Activated T-cell treated with anti-CD3 and anti-CD28 coated beads for 48 hours (primary cell): ENCODE measurements at places on chromosomes 3 and 15.
A peak's percentile ranks its signal among the peaks of the same experiment; 100 is the strongest.

DNA sequence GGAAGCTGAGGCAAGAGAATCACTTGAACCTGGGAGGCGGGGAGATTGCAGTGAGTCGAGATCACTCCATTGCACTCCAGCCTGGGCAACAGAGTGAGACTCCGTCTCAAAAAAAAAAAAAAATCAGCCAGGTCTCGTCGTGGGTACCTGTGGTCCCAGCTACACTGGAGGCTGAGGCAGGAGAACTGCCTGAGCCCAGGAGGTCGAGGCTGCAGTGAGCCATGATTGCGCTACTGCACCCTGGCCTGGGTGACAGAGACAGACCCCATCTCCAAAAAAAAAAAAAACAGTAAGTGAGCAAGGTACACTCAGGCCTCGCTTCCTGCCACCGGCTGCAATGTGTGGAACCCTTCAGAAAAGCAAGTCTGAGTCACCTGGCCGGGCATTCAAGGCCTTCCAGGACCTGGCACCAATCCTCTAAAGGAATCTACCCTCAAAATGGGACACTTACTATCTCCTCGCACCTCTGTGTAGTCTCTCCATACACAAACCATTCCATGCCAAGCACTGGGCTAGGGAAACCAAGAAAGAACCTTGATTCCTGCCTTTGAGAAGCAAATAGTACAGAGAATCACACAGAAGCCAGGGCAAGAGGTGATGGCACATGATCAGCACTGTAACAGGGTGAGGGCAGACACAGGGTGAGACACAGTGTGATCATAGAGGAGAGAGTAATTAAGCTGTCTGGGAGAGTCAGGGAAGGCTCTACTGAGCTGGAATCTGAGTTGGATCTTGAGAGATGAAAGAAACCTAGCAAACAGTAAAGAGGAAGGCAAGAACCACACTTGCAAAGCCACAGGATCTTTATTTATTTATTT, 9.7 kb downstream of the SCAMP2 start:
- no peak for DNase-seq

GRCh38 chr3:181629029-181629428, 82.7 kb upstream of the SOX2 start:
- DNase-seq = no peak

DNA sequence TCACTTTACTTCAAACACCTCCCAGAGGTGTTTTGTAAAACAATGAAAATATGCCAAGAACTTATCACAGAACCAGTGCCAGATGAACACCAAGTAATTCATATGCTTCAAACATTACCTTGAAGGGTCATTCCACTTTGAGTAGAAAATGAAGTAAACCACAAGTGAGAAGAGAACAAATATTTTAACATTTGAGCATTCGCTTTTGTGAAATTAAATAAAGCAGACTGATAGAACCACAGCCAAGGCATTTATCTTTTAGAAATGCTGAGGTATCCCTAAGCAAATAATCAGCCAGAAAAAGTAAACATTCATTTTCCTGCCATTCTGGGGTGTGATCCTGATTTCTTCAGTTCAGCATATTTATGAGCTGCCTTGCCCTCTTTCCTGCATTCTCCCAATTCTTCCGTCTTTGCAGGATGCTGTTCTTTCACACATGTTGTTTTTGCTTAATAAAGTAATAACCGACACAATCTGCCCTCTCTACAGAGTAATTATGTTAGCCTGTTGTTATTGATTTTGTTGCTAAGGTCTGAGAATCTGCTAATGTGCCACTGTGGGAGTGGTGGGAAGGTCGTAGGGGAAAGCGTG, 235.6 kb upstream of the TGFBR2 start:
- DNase-seq = no peak

DNA sequence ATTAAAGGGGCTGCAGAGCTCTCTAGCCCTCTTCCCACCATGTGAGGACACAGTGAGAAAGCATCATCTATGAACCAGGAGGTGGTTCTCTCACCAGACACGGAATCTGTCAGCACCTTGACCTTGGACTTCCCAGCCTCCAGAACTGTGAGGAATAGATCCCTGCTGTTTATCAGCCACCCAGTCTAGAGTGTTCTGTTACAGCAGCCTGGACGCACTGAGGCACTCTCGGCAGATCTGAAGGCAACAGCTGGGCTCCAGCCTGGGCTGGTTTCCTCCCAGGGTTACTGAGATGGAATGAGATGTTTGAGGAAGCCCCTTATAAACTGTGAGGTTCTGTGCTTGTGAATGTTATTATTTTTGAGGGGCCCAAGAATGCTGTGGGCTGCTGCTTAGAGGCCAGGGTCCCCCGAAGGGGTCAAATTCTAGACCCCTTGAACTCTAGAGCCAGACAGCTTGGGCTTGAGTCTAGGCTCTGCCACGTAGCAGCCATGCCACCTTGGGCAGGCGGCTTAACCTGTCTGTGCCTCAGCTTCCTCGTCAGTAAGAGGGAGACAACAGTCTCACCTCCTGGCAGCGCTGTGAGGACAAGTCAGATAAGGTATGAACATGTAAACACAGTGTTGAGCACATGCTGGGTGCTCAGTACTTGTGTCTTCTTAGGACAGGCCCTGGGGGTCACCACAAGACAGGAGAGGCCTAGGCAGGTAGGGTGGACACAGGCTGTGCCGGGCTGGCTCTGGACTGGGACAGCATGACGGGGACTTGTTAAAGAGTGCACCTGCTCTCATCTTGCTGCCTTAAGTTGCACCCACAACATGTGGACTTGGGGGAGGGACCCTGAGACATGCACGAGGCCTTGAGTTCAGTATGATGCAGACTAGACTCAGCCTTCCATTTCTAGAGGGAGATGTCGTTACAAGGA, 49.2 kb downstream of the MGLL start:
- DNase-seq = no peak

DNA sequence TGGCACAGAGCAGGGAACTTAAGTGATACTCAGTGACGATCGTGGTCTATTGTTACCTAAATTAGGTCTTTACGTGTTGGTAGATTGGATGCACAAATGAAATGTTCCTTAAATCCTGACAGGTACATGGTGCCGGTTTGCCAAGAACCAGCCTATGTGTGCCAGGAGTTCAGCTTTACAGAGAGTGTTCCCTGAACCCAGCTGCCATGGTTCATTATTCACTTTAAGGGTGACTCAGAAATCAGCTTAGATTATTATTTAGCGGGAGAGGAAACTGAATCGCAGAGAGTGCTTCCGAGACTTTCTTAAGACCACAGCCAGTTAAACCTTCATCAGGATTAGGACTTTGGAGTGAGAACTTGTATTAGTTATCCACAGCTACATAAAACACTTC, 21.5 kb downstream of the FAM43A start:
- DNase-seq = no peak

- DNase-seq = no peak
Observed at GRCh38 chr3:145900056-145900829, 260.7 kb downstream of the PLOD2 start.

- no peak for DNase-seq
Observed at GRCh38 chr15:23538648-23539047, 26.8 kb upstream of the MKRN3 start.

DNA sequence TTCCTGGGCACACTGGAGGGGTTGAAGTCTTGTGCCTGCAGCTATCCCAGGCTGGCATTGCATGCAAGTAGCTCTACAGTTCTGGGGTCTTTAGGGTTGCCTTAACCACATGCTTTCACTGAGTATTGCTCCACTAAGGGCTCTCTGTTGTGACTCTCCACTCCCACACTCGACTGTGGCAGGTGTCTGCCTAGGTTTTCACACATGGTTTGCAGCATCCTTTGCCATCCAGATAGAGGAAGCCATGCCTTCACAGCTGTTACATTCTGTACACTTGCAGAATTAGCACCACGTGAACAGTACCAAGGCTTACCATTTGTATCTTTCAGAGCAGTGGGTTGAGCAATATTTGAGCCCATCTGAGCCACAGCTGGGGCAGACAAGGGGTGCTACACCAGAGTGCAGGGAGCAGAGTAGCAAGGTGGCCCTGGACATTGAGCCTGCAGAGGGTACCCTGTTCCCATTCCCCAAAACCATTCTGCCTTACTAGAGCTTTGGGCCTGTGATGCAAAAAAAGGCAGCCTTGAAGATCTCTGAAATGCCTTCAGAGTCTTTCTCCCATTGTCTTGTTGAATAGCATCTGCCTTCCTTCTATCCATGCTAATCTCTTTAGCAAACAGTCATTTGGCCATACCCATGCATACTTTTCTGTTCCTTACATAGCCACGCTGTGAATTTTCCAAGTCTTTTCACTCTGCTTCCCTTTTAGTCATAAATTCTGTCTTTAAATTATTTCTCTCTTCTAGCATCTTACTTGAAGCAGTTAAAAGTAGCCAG, 95.2 kb upstream of the PLCL2 start:
- no peak for DNase-seq

DNA sequence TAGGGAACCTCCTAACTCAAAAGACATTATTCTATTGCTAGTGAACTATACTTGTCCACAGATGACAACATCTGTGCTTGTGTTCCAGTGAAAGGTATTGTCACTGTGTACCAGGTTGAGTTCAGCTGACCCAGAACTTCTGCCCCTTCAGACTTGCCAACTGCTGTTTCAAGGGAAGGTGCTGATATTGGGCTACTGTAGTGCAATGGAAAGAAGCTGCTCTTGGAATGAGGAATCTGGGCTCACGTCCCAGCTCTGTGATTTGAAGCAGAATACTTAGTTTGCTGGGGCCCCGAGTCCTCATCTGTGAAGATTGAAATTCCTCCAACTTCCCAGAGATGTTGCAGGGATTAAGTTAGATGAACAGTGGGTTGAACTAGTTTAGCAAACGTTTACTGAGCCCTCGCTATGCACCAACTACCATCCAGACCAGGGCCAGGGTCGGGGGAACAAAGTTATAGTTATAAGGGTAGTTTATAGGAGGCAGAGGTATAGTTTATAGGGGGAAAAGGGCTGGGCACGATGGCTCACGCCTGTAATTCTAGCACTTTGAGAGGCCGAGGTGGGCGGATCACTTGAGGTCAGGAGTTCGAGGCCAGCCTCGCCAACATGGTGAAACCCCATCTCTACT, 15.9 kb upstream of the UMPS start:
- no peak for DNase-seq

GRCh38 chr3:117665296-117665695, 955.7 kb downstream of the TUSC7 start:
- DNase-seq = no peak

DNA sequence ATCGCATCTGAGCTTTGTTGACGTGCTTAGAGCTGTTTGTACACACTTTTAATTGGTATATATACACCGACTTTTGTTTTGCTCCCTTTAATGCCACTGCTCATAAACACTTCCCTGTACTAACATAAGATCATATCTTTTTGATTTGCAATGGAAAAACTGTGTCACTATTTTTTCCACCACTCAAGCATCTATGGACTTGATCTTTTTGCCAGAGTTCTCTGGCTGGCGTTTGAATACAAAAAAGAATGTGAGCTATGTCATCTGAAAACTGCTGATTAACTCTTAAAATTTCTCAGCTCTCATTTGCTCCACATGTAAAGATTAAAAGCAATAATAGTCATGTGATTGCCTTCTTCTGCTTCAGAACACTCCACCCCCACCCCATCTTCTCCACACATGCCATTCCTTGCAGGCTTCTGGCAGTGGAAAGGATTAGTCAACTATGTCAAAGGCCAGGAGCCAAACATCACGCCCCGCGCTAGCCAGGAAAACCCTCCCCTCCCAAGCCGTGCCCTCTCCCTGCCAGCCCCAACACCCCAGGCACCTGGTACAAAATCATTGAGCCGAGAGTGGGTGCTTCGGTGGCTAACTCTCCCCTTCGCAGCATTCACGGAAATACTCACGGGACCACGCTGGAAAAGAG, 123.4 kb upstream of the MEF2A start:
- no peak for DNase-seq

DNA sequence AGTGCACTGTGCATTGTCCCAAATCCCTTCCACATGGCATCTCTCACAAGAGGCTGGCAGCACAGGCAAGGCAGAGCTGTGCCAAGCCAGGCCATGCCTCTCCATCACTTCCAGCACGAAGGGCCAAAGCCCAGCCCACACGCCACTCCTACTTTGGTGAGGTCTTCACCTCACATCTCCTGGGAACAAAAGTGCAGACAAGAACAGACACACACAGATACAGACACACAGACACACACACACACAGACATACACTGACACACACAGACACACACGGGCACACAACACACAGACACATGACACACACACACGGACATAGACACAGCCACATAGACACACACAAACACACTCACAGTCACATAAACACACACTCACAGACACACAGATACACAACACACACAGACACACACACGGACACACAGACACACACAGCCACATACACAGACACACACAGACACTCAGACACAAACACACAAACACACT, 233.3 kb downstream of the UACA start:
- DNase-seq = no peak

DNA sequence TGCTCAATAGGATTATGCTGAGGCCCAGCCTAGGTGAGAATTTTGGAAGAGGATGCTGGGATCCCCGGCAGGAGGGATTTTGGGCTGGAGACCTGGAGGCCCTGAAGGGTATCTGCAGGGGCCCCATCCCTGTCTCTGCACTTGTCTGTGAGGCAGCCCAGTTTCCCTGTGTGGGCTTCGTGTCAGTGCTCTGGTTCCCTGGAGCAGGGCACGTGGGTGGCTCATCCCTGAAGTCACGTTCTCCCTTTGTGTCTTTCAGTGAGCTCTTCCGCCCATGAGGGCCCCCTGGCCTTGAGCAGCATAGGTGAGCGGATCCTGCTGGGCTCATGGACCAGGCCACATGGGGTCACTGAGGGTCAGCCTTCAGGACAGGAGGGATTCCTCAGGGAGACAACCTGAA, 217.9 kb downstream of the SNRPN start:
- DNase-seq = no peak

DNA sequence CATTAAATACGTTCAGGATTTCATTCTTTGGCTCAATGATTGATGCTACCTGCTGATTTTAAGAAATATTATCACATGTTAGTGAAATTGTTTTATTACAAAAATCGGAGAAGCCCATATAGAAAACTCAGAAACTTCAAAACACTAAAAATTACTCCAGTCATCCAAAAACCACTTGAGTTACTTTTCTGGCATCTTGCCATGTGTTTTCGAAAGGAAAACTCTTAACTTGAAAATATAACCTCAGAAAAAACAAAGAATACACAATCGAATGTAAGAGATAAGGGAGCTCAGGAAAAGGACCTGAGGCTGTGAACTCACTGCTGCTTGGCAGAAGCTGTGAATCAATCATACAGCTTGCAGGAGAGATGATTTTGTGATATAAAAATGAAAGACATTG, 151.3 kb upstream of the SLITRK3 start:
- DNase-seq = no peak

DNA sequence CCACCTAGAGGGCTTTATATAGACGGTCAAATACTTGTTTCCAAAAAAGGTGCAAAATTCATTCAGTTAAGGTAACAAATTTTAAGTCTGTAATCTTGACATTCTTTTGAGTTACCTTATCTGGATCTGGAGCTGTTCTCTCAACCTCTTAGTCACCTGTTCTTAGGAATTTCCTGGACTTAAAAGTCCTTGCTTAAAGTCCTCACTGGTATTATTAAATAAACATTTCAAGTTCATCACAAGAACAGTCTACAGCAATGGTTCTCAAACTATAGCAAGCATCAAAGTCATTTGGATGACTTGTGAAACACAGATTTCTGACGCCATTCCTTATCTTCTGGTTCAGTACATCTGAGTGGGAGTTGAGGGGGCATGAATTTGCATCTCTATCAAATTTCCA, 122.9 kb upstream of the GOLIM4 start:
- DNase-seq = no peak

- DNase-seq = no peak
Observed at GRCh38 chr15:70435872-70436271, 327.5 kb downstream of the UACA start.

GRCh38 chr15:41772720-41773331, 1.5 kb upstream of the MAPKBP1 start:
- peak; percentile 21 for DNase-seq
